HFF-Myc (cell line): ENCODE measurements at places on chromosomes 6 and 20.

DNA sequence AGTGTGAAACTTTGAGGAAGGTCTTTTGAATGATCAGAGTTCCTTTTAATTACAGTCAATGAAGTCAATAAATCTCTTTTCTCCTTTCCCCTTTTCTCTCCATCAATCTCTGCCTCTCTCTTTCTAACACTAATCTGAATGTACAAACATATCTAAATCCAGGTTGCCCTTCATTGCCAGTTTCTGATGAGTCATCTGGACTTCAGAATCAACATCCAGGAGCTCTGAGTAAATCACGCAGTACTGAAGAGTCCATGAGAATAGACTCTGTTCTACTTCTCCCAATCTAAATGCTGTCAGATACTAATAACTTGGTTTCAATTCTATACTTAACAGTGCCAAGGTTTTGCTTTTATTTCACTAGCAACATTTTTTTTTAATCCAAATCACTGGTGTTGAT lies 238.7 kb upstream of the THEMIS start:
- DNase-seq: no peak

- no peak for DNase-seq
Observed at GRCh38 chr6:31055441-31055840, 45.2 kb downstream of the MUC22 start.

DNA sequence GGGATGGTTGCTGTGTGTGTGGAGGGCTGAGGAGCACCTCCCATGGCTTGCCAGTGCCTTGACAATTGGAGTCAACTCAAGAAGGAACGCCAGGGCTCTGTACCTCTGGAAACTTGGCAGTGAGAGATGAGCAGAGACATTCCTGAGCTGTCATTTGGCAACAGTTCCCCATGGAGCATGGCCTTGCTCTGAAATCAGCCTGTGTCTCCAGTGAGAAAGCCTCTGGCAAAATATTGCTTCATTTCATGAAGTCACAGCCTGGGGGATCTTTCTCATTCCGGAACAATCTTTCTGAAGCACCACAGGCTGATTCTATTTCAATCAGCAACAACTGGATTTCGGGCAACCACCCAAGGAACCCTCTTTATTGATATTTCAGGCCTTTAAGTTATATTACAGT lies 52.2 kb upstream of the FNDC1 start:
- no peak for DNase-seq

DNA sequence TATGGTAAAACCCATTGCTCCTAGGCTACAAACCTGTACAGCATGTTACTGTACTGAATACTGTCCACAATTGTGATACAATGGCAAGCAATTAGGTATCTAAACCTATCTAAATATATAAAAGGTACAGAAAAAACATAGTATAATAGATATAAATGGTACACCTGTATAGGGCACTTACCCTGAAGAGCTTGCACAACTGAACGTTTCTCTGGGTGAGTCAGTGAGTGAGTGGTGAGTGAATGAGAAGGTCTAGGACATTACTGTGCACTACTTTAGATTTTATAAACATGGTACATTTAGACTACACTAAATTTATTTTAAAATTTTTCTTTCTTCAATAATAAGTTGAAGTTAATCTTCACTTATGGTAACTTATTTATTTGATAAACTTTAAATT lies 119.9 kb upstream of the CEP85L start:
- no peak for DNase-seq

GRCh38 chr6:99297415-99297814 lies 52.1 kb downstream of the FAXC start:
- DNase-seq: no peak

DNA sequence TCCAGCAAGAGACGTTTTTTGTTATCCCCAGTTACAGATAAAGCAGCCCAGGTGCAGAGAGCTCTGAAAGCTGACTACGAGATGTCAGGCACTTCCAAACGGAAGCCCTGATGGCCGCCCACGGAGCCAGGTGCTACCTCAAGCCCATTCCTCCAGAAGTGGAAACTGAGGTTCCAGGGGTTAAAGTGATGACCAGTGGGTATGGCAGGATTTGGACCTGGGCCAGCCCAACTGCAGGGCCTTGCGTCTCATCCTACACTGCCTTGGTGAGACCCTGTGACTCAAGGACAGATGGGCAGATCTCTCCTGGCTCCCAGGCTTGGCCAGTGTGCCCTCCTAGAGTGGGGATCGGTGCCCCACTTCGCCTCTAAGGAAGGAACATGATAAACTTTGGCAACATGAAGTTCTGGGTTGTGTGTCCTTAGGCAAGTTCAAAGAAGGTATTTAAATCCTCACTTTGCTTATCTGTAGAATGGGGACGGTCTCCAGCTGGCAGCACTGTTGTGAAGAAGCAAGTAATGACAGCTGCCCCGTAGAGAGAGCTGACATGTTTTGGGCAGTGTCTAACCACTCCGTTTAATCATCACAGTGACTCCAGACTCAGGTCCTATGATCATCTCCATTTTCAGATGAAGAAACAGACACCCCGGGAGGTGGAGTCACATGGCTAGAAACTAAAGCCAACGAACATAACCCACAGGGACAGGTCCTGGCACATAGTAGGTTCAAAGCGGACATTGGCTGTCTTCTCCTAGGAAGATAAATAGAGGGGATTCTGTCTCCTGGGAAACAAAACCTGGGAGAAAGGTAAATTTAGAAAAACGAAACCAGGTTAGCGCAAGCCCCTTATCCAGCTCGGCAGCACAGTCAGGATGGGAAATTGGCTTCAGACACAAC lies 34.4 kb upstream of the CDH22 start:
- DNase-seq: no peak

DNA sequence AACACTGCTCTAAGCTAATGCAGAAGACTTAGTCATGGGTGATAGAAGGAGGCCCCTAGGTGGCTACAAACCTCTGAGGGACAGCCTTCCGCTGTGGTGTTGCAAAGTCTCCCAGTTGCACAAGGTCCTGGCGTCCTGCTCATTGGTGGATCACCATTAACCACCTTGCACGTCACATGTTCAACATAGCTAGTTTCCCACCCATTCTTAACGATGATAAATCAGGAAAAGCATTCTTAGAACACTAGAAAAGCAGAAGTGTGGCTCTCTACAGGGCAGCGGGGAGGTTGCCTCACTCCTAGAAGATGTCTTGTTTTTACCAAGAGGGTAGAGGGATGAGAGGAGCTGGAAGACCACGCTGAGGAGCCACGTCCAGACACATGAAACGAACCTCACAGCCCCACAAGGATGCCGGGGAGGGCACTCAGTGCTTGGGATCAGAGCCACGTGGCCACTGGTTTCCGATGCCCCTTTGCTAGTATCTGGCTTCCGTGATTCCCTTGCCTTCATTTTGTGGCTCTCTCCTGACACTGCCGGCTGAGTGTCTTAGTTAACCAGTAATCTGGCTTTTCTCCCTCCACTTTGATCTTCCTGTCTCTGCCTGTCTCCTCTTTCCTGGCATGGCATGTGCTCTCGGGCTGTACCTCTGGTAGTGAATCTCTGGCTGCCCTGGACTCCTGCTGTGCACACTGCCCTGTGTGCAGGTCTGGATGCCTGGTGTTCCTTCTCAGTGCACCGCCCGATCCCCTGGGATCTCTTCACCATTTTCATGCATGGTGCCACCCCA lies 91.4 kb upstream of the NEDD9 start:
- DNase-seq: no peak

GRCh38 chr6:136723780-136724179 lies 68.5 kb downstream of the MAP3K5 start:
- no peak for DNase-seq
